Kidney (tissue), 22 donors: ENCODE measurements at places on chromosomes 3 and 15. TPM values are rescaled to one million over a fixed set of nuclear protein-coding genes. Genes with fewer than 3 reads are reported as not detected.
A peak's percentile ranks its signal among the peaks of the same experiment; 100 is the strongest.

The CD276 gene
- 31.5 TPM for total RNA-seq

The TEX9 gene
- total RNA-seq = 35.2 TPM

The ASB14 gene
- total RNA-seq = not detected

The C3orf85 gene
- not detected for total RNA-seq

The KLHL24 gene
- 61.3 TPM for total RNA-seq

The WDR93 gene
- total RNA-seq = 2.5 TPM

The LRTM1 gene
- total RNA-seq = not detected

The C3orf22 gene
- total RNA-seq = not detected

- peak overlapping the region; percentile 47 for H3K27ac ChIP-seq
- H3K36me3 ChIP-seq = no peaks in the 10 kb centered on the region
- H3K27me3 ChIP-seq = no peaks in the 10 kb centered on the region
- no peak overlapping the region for H3K4me3 ChIP-seq
- DNase-seq = peak; percentile 60
Measured at GRCh38 chr3:129560269-129560787, 17.4 kb downstream of the H1-8 start.

GRCh38 chr3:157844800-157845565, 261.2 kb downstream of the SHOX2 start:
- H3K27ac ChIP-seq = no peak overlapping the region
- DNase-seq = no peak
- H3K4me1 ChIP-seq = no peaks in the 10 kb centered on the region
- no peaks in the 10 kb centered on the region for H3K27me3 ChIP-seq
- no peaks in the 10 kb centered on the region for H3K36me3 ChIP-seq
- no peak overlapping the region for H3K4me3 ChIP-seq

DNA sequence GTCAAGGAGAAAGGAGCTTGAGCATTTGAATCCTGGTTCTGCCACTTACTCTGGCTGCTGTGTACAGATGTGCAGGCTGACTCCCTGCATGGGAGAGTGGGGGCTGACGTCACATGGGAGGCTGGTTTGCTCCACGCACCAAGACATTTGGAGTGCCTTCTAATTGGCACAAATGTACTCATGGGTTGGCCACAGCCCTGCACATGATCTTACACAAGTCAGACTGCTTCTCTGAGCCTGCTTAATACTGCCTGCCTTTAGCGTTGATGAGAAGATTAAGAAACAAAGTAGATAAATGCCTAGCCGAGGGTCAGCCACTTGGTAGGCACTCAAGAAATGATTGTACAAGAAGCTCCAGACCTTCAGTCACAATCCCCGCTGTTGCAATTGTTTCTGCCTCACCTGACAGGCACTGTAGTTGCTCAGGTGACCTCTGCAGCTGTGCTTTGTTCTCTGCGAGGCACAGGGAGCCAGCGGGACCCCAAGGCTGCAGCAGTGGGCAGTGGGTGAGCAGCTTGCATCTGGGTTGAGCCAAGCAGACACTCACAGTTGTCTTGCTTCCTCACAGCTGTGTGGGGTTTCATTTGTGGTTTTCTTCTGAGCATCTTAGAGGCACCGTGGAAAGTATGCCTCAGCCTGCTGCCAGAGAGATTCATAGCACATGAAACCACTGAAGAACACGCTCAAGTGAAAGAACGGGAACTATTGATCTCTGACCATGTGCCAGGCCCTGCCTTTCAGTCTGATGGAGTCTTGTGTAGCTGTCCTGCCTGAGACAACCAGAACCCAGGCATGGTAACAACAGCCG, 33.1 kb downstream of the GRK7 start:
- peaks cover 15% of the 10 kb centered on the region for H3K4me1 ChIP-seq
- H3K36me3 ChIP-seq = no peaks in the 10 kb centered on the region
- H3K27ac ChIP-seq = no peak overlapping the region
- no peak overlapping the region for H3K4me3 ChIP-seq

GRCh38 chr15:68909601-68910100, 20.7 kb upstream of the SPESP1 start:
- no peak overlapping the region for H3K27ac ChIP-seq
- H3K4me1 ChIP-seq = no peaks in the 10 kb centered on the region
- no peaks in the 10 kb centered on the region for H3K27me3 ChIP-seq
- DNase-seq = no peak
- no peak overlapping the region for H3K4me3 ChIP-seq
- H3K36me3 ChIP-seq = no peaks in the 10 kb centered on the region

- H3K4me1 ChIP-seq = no peaks in the 10 kb centered on the region
- DNase-seq = no peak
- no peak overlapping the region for H3K4me3 ChIP-seq
- no peaks in the 10 kb centered on the region for H3K27me3 ChIP-seq
- H3K36me3 ChIP-seq = no peaks in the 10 kb centered on the region
Measured at GRCh38 chr15:46354443-46354842, 719.6 kb downstream of the SQOR start.

- H3K4me3 ChIP-seq = peak overlapping the region; percentile 12
- H3K27me3 ChIP-seq = no peaks in the 10 kb centered on the region
- H3K4me1 ChIP-seq = peaks cover 11% of the 10 kb centered on the region
- no peaks in the 10 kb centered on the region for H3K36me3 ChIP-seq
- no peak for DNase-seq
- H3K27ac ChIP-seq = no peak overlapping the region
Measured at GRCh38 chr15:74543583-74543982, 2.6 kb downstream of the ARID3B start.

GRCh38 chr15:60425461-60425860, 27.7 kb upstream of the ANXA2 start:
- DNase-seq = no peak
- no peaks in the 10 kb centered on the region for H3K4me1 ChIP-seq
- no peaks in the 10 kb centered on the region for H3K27me3 ChIP-seq
- peaks cover 3% of the 10 kb centered on the region for H3K36me3 ChIP-seq
